ENCODE measurements at places on chromosomes 3 and 15. TPM values are rescaled to one million over a fixed set of nuclear protein-coding genes. Genes with fewer than 3 reads are reported as not detected.

ZKSCAN7 gene
- total RNA-seq, result 10.5 TPM

KIAA1143 gene
- total RNA-seq, result 52.1 TPM

NEK4 gene
- 31.0 TPM for total RNA-seq

CELSR3 gene
- total RNA-seq, result 1.7 TPM

NGLY1 gene
- total RNA-seq, result 27.1 TPM

PRSS50 gene
- 0.60 TPM for total RNA-seq

SERPINI2 gene
- 0.20 TPM for total RNA-seq

- H3K27me3 ChIP-seq, result no peaks in the 10 kb centered on the region
- peaks cover 13% of the 10 kb centered on the region for H3K4me1 ChIP-seq
- DNase-seq, result no peak
- no peaks in the 10 kb centered on the region for H3K36me3 ChIP-seq
Measured at GRCh38 chr3:50351323-50351697, 648 bp downstream of the CYB561D2 start.

DNA sequence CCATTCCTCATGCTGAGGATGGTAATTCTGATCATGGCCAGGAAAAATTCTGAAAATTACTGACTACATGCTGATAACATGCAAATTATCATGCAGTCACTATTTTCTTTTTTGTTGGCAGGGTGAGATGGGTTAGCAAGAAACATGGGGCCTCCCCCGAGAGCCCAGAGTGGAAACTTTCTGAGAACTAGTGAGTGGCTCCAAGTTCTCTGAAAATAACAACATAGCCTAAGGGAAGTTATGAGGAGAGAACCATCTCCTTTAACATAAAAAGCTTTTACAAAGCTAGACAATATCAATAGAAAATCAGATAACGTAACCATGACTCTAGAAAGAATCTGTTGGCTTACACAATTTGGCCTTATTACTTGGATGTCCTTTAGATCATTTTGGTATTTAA, 254.2 kb downstream of the PLOD2 start:
- no peak overlapping the region for H3K4me3 ChIP-seq
- no peak overlapping the region for H3K27ac ChIP-seq
- DNase-seq, result no peak
- no peaks in the 10 kb centered on the region for H3K36me3 ChIP-seq
- H3K27me3 ChIP-seq, result no peaks in the 10 kb centered on the region

DNA sequence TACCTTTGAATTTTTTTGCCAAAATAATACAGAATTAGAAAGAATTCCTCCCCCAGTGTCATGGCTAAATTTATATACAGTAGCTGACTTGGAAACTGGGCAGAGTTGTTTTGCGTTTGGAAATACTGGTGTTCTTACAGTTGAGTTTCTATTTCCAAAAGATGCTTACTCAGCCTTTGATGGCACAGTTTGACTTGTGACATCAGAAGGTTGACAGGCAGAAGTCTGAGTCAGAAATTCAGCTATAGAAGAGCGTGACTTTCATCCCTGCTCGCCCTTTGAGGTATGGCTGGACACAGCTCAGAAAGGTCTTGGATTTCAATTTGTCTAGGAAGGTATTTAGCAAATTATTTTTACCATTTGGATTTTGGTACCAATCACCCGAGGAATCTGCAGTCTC, 175.8 kb downstream of the VGLL4 start:
- no peaks in the 10 kb centered on the region for H3K27me3 ChIP-seq
- H3K4me3 ChIP-seq, result no peak overlapping the region
- no peak overlapping the region for H3K27ac ChIP-seq
- H3K4me1 ChIP-seq, result no peaks in the 10 kb centered on the region
- no peak for DNase-seq

DNA sequence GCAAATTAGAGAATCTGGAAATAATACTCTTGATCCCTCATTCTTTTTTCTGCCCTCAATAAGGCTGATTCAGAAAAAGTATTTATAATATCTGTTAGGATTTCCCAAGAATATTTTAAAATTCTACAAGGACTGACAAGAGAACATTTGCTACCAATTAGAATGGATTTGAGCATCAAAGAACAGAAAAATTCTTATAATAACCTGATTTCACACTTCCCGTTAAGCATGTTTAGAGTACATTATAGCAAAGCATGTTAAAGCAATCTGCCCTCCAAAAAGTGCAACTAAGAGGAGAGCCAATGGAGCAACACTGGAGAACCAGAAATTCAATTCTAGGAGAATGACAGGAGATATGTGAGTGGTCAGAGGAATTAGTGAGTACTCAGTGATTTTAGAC, 57.2 kb downstream of the THBS1 start:
- H3K4me1 ChIP-seq, result no peaks in the 10 kb centered on the region
- H3K27me3 ChIP-seq, result no peaks in the 10 kb centered on the region
- DNase-seq, result no peak
- no peak overlapping the region for H3K27ac ChIP-seq
- H3K36me3 ChIP-seq, result no peaks in the 10 kb centered on the region
- H3K4me3 ChIP-seq, result no peak overlapping the region

GRCh38 chr3:65810302-65810701, 228.4 kb downstream of the MAGI1 start:
- no peak overlapping the region for H3K27ac ChIP-seq
- no peak for DNase-seq
- no peaks in the 10 kb centered on the region for H3K27me3 ChIP-seq
- H3K4me3 ChIP-seq, result no peak overlapping the region

GRCh38 chr15:31495281-31495680, 168.6 kb downstream of the KLF13 start:
- no peaks in the 10 kb centered on the region for H3K4me1 ChIP-seq
- no peak overlapping the region for H3K27ac ChIP-seq
- DNase-seq, result no peak
- H3K4me3 ChIP-seq, result no peak overlapping the region
- no peaks in the 10 kb centered on the region for H3K36me3 ChIP-seq
